Stimulated activated CD8-positive, alpha-beta memory T cell treated with anti-CD3 and anti-CD28 coated beads, Interleukin-15, amount 100 ng/mL, for 48 hours (primary cell): ENCODE measurements at places on chromosomes 11 and 22.

GRCh38 chr22:26898946-26899605 lies 241.7 kb downstream of the MIAT start:
- no peak for DNase-seq

DNA sequence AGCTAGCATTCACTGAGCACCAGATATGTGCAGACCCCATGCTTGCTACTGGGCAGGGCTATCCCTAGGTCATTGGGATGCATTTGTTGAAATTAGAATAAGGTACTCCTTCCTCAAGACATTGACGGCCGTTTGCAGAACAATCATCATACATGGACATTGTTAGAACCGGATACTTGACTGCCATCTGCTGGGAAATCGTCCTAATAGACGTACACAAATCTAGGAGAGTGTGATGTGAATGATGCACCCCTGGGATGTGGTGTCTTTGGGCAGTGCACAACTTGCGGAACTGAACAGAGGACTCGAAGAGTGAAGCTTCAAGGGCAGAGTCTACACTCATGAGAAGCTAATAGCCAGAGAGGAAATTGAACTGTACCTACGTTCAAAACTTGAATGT lies 35.9 kb downstream of the MYO18B start:
- DNase-seq = no peak

GRCh38 chr11:72556433-72556832 lies 117.8 kb downstream of the PDE2A start:
- no peak for DNase-seq

- no peak for DNase-seq
Measured at GRCh38 chr22:48902983-48903650, 924.6 kb downstream of the BRD1 start.

DNA sequence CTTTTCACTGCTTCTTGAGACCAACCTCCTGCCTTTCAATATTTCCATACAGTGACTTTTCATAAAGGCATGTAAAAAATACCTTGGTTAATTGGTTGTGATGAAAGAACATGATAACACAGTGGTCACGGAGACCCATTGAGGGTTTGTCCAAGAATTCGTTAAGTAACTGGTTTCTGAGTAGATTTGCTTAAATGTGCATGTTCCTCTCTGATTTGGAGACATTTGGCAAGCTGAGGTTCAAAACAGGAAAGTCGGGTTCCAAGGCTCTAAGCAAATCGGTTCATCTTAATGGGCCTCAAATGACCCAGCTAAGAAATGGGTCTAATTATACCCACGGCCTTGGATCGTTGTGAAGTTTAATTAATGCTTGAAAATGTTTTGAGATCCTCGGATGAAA lies 36.9 kb upstream of the CCND1 start:
- DNase-seq = no peak

GRCh38 chr11:20363500-20364340 lies at the start of gene HTATIP2:
HTATIP2 (plus strand) TSS chr11:20363714; CDS start chr11:20364238, 524 bp downstream.
- peak; percentile 66 for DNase-seq

DNA sequence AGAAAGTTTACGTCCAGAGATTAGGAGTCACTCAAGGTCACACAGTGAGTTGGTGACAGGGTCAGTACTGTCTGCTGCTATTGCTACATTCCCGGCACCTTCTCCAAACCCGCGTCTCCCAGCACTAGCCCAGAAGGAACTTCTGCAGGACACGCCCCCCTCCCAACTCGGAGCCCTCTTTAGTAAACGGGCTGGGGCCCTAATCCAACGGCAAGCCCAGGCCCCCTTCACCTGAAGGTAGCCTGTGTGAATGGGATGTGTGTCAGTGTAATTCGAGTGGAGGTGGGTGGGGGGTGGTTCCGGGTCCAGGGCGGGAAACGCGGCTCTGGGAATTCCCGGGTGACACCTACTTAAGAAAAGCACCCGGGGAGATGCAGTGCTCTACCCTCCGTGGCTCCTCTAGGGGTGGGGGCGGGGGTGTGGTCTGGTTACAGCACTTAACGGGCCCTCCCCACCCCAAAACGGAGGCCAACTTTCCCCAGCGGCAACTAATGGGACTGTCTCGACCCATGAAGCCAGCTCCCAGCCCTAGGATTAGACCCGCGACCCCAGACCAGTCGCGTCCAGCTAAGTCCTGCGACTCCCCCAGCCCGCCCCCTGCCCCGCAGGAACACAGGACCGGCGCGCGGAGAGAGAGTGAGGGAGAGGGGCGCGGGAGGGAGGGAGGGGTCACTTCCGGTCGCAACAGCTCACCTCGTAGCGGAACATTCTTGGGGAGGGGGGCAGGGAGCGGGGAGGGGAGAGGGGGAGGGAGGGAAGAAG lies 468 bp downstream of the PATL1 start:
- peak; percentile 50 for DNase-seq

GRCh38 chr11:93034031-93034722 lies 64.7 kb downstream of the MTNR1B start:
- no peak for DNase-seq

DNA sequence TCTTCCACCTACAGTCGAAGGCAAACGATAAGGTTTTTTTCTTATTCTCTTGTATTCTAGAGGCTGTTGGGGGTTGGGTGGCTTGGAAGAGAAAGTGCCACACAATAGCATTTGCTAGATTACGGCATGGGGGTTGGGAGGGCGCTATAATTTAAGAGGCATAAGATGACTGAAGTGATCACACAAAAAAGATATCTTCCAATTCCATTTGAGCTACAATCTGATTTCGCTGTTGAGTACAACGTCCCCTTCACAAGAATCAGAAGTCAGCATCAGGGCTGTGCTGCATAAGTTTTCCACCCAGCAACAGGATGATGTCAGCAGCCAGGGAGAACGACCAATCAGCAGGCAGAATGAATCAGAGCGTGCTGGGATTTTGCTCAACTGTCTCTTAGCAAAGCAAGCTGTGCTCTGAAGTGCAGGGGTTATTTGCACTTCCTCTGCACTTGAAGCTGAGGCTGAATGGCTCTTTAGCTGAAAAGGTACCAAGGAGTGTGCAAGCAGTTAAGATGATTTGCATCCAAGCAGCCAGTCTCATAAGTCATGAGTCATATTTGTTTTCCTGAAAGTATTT lies 23.2 kb upstream of the SESN3 start:
- peak; percentile 68 for DNase-seq

- no peak for DNase-seq
Measured at GRCh38 chr22:42318967-42319366, 48.5 kb upstream of the TCF20 start.

GRCh38 chr22:38479096-38479837 lies 11.4 kb downstream of the KDELR3 start:
- no peak for DNase-seq

DNA sequence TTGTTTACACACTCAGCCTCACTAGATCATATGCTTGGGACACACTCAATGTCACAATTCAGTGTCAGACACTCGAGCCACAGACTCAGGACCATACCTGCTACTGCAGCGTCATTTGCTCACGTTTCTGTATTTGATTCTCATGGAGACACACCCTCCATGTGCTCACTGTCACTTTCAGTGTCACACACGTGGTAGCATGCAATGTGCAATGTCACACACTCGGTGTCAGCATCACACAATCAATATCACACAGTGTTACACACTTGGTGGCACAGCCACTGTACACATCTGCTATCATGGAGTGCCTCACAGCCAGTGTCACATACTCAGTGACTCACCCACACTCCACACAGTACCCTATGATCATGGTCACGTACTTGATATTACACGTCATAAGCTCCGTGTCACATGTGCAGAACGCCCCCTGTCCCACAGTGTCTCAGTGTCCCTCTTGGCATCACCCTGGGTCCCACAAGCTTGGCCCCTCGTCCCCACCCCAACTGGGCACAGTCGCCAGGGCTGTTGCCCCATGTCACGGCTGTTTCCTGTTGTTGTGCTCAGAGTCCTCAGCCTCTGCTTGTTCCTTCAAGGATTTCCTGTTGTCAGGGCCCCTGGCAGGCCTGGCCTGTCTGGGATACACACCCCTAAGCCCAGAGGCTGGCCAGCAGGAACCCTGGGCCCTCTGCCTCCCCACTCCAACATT lies 49.6 kb downstream of the PDE2A start:
- DNase-seq = no peak

- no peak for DNase-seq
Measured at GRCh38 chr11:27234961-27235360, 128.1 kb downstream of the CCDC34 start.

GRCh38 chr22:43515411-43515810 lies 103.6 kb downstream of the MPPED1 start:
- no peak for DNase-seq

GRCh38 chr11:44357711-44358110 lies 47.8 kb upstream of the ALX4 start:
- no peak for DNase-seq

DNA sequence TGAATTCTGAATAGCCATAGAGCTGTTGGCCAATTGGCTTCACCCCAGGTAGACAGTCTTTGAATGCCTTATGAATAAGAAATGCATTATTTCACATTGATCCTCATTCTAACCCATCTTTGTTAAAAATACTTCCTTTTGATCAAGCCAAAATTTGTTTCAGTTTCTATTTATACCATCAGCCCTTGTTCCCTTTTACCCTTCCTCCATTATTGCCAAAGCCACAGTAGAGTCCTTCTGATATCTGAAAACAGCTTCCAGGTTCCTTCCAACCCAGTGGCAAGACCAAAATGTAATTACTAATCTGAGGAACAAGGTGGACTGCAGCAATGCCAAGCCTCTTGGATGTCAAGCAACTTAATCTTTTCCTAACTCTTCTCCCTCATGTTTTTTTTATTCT lies 458.8 kb downstream of the BUD13 start:
- no peak for DNase-seq

DNA sequence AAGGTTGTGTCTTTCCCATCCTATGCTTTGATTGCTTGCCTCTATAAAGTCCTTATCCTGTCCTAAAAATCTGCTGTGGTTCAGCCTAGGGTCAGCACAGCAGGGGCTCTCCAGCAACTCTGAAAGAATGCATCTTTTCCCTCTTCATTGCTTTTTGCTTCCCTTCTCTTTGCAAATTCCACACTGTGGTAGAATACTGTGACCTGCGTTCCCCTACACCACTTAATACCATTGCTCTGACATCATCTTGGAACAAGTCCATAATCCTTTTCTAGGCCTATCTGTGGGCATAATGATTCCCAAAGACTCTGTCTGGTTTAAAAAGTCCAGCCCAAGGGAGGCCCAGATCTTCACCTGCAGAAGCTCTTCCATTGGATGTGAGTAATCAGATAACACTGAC lies 177.7 kb downstream of the NAV2 start:
- no peak for DNase-seq

DNA sequence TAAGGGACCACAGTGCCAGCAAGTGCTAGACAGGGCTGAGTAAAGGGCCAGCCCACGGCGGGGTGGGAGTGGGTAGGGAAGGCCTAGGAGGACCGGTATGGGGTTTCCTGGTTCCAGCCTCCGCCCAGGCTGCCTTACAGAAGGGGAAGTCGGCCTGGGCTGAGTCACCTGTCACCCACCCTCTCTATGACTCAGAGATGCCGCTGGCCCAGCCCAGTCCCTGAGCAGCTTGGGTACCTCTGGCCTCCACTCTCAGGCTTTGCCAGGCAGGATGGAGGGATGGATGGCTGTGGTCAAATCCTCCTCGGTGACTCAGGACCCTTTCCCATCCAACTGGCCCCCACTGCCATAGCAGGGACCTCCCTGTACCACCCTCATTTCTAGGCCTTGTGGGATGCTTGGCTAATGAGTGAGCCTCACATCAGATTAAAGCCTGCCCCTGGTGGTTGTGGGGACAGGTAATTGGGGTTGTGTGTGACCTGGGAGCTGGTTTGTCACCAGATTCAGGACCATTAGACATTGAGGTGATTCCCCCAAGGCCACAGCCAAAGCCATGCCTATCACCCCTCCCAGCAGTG lies 13.9 kb downstream of the SLC35E4 start:
- DNase-seq = peak; percentile 87

DNA sequence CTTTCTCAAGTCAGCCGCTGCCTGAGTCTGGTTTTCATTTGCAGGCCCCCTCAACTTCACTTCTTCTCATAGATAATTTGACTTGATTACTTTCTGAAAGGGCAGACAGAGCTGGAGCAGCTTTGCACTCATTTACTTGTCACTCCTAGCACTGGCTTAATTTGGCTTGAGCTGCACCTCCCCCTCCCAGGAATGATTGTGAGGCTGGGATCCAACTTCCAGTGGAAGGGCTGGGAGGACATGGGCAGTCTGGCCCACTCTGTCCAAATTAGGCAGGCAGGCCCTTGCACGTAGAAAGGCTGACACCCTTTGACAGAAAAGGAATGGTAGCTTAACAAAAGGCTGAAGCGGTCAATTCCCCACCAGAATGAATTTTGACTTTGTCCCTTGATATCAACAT lies 453.9 kb downstream of the ETS1 start:
- no peak for DNase-seq

DNA sequence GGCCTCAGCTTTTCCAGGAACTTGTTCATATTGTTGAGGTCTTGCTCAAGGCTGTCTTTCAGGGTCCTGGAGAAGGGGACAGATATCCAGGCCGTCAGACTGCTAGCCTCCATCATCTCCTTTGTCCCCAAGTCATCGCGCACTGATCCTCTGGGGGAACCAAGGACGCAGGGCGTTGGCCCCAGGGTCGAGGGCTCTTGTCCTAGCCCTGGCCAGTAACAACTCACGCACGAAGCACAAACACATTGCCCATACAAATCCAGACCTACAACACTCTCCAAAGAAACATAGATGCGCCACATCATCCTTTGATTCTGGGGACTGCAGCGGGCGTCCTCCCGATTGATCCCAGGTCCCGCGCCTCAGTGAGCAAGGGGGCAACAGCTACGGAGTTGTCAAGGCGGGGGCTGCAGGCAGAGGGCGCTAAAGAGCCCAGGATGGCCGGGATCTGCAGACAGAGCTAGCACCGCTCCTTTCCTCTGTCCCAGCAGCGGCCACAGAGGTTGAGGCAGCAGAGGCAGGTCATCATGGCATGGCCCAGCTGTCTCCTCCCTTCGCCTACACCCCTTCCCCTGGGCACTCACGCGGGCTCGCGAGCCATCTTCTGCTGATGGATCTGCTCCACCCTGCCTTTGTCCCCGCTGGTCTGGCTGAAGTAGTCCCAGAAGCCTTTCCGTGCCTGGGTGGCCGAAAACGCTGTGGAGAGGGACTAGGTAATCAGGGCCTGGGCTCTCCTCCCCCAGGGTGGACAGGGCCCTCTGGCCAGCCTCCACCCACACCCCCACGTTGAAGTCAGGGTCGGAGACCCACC lies 472 bp downstream of the APOA5 start:
- DNase-seq = peak; percentile 57

DNA sequence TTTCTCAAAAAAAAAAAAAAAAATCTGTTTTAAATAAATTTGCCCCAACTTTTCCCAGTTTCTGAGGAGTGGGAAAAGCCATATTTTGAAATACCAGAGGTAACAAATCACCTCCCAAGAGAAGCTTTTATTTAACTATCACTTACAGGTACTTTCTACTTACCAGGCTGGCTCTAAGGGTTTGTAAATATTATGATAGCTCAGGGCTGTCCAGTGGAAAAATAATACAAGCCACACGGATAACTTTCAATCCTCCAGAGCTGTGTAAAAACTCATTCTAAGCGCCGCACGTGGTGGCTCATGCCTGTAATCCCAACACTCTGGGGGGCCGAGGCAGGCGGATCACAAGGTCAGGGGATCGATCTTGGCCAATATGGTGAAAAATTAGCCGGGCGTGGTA lies 5.6 kb upstream of the SEC14L4 start:
- DNase-seq = no peak

- no peak for DNase-seq
Measured at GRCh38 chr11:96293598-96294021, 49.4 kb downstream of the MAML2 start.

- no peak for DNase-seq
Measured at GRCh38 chr22:39665229-39665628, 94.7 kb downstream of the CACNA1I start.

- DNase-seq = no peak
Measured at GRCh38 chr11:92675303-92675702, 294.1 kb upstream of the MTNR1B start.

- DNase-seq = no peak
Measured at GRCh38 chr11:17718510-17718962, 835 bp upstream of the MYOD1 start.

- DNase-seq = no peak
Measured at GRCh38 chr22:28620244-28620922, 59.3 kb downstream of the TTC28 start.
